CD4-positive, alpha-beta T cell treated with Interferon gamma for 1 hour (primary cell): ENCODE measurements at places on chromosomes 13 and 19.

- no peak for DNase-seq
Measured at GRCh38 chr19:46659151-46660007, 1.6 kb downstream of the DACT3 start.

- no peak for DNase-seq
Measured at GRCh38 chr13:80168089-80168850, 172.7 kb downstream of the SPRY2 start.

DNA sequence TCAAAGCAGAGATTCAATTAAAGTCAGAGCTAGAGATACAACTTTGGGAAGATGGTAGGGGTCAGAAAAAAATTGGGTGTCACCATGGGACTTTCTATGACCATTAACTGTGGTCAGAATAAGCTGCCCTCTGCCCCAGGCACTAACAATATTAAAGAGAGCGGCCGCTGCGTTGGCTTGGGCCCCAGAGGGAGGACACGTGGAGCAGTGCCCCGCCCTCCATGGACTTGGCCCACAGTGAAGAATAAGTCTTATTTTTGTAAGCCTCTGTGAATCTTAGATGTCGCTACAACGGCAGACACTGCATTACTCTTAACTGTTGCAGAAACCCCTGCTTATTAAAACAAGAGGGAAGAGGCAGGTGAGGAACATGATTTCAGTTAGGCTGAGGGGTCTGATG lies 172.7 kb downstream of the UQCRFS1 start:
- DNase-seq: no peak

- DNase-seq: no peak
Measured at GRCh38 chr19:29439021-29439420, 86.8 kb upstream of the VSTM2B start.

GRCh38 chr13:73983109-73983508 lies 151.1 kb downstream of the KLF12 start:
- DNase-seq: no peak

DNA sequence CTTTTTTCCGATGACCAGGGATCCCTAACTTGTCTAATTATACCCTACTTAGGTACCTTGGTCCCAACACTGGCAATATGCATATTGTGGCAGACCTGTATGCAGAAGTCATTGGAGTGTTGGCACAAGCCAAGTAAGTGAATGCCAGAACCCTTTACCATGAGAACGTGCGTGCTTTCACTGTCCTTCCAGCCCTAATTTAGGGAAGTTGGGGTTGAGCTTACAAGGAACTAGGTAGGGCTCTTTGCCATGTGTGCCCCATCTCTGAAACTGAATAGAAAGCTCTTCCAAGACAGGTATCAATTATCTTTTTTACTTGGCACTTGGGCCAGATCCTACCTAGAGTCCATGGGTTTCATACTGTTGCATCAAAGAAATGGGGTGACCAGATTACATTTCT lies 93.2 kb downstream of the FRY start:
- DNase-seq: no peak

DNA sequence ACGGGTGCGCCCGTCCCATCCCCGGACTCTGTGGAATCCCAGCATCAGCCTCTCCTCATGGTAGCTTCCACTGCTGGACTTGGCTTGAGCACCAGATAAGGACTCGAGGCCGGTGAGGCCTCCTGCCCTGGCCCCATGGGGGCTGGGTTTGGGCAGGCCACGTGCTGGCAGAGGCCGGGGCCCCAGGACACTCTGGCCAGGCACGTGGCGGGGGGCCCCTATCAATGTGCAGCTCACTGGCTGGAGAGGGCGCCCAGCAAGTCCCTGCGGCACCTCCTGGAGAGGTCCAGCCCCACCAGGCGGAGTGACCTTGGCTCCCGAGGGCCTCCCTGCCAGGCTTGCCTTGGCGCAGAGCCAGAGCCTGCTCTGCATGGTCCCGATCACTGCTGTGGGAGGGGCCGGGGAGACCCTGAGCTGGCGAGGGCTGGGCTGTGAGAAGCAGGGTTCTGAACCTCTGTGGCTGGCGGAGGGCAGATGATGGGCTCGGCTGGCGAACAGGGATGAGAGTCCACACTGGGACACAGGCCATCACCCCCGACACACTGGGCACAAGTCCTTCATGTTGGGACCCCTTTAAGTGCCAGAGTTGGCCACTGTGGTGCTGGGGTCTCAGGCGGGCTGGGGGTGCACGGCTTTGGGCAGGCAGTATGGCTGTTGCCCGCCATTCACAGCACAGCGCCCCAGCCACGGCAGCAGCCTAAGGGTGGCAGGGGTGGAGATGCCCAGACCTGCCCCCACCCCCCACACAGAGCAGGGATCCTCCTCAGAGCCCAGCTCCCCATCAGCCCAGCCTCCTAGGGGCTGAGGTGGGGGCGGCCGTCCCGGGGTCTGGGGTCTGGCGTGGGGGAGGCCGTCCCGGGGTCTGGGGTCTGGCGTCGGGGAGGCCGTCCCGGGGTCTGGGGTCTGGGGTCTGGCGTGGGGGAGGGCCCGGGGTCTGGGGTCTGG lies 19.1 kb downstream of the CEBPG start:
- DNase-seq: no peak

DNA sequence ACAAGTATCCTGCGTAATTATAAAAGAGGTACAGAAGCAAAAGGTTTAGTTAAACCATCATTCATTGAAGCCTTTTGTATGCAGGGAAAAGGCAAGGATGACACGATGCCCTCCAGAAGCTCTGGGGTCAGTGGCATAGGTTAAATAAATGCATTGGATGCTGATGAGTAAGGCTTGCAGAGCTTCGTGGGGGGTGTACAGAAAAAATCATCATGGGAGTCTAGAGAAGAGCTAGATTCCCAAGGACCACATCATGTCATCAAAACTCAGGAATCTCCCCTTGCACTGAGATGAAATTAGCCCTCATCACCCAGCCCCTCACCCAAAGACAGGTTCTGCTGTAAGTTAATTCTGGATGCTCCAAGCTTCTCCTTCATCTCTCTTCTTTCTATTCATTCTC lies 8.3 kb downstream of the FPR1 start:
- no peak for DNase-seq

DNA sequence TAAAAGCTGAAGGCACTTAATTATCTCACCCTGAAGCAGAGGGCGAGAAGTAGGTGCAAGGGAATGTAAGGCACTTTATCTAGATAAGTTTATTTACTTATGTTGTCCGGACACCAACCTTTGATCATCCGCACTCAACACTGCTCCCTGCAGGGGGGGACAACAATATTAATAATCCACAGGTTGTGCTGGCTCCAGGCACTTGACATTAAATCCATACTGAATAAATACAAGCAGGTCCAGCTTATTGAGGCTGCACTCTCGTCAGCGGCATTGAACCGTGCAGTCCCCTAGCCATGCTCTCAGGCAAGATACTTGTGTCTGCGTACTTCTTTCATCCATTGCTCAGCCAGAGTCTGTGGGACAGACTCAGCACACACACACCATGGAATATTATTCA lies 374.5 kb upstream of the NBEA start:
- DNase-seq: no peak

- DNase-seq: no peak
Measured at GRCh38 chr19:16380943-16381755, 56.5 kb downstream of the KLF2 start.

- no peak for DNase-seq
Measured at GRCh38 chr19:39053276-39054090, 21.1 kb upstream of the FBXO27 start.

- no peak for DNase-seq
Measured at GRCh38 chr19:4542896-4543841, 3.3 kb upstream of the LRG1 start.

- no peak for DNase-seq
Measured at GRCh38 chr13:77521595-77522367, 13.7 kb upstream of the SCEL start.

DNA sequence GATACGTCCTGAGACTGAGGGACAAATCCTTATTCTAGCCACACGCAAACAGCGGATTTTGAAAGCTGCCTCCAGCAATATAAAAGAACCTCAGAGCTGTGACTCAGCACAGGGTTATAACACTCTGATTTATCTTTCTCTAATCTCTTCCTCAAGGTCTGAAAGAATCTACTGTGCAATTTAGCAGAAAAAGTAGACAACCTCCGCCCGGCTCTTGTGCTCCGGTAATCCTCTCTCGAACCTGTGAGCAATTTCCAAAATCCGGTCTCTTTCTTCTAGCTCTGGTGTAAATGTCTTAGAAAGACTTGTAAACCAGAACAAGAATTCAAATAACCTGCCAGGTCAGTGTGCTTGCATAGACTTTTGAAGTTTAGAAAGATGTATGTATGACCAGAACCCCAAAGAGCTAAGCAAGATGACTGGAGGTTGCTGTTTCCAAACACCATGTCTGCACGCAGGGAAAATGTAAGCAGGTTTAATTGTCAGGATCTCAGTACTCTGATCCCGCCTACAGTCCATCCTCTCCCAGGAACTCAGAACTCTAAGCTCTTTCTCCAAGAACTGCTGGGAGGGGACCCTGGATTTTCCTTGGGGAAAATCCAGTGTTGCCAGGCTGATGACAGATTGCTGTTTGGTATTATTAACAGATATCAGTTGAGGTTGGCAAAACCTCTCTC lies 338.1 kb downstream of the RFC3 start:
- no peak for DNase-seq

GRCh38 chr13:37138169-37138568 lies 32.7 kb upstream of the CSNK1A1L start:
- DNase-seq: no peak

DNA sequence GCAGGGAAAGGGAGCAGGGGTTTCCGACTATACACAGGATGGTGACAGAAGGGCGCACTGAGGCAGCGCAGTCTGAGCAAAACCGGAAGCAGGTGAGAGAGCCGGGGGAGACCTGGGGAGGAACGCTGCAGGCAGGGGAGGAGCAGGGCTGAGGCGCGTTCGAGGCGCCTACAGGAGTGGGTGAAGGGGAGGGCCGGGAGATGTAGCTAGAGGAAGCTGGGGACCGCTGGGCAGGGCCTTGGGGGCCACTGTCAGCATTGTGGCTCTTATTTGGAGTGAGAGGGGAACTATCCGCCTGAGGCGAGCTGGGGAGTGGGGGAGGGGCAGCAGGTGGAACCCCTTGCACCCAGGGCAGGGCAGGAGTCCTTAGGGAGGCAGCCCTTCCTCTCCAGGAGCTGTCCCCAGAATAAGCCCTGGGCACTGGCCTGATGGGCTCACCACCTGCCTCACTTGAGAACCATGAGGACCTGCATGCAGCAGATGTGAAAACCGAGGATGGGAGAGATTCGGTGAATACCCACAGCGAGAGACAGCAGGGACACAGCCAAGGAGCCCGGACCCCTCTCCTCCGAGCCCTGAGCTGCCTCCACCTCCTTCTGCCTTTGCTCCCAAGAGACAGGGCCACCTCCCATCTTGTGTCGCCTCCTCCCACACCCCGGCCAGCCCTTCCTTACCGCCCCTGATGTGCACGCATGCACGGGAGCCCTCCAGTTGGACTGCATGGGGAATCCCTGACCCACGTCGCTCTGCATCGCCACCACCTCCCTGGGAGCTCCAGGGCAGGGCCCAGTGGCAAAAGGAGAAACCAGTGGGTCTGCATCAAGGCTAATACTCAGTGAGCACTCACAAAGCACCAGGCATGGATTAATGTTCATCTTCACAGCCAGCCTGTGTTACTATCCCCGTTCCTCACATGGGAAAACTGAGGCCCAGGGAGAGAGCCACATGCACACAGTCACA lies 10.3 kb downstream of the AKT2 start:
- peak; percentile 18 for DNase-seq
